ENCODE measurements at places on chromosomes 6 and 20.

DNA sequence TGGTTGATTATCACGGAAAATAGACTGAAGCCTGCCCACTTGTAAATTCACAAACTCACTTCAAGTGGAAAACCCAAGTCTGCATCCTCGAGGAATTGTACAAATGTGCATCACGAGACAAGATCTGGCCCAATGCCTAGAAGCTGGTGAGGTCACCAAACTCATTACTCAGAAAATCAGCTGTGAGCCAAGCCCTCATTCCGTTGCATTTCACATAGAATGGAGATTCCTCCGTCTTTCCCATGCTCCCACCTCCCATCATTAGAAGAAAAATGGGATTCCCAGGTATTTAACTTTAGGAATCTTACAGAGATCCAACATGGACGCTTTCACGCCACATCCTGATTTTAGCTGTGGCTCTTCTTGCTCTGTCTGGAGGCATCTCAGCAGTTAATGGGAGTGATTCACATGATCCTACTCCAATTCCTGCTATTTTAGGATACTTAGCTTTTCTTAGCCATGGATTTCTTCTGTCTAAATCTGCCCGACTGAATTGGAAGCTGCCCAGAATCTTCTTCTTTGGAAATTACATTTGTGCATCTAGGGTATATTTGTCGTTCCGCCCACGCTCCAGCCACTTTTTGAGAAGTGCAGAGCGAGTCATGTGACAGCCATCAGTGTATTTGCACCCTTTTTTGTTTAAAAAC is 68.7 kb upstream of the STMND1 start:
- DNase-seq, result no peak

- no peak for DNase-seq
These were observed 53.5 kb downstream of the COL21A1 start for GRCh38 chr6:56193846-56194245.

DNA sequence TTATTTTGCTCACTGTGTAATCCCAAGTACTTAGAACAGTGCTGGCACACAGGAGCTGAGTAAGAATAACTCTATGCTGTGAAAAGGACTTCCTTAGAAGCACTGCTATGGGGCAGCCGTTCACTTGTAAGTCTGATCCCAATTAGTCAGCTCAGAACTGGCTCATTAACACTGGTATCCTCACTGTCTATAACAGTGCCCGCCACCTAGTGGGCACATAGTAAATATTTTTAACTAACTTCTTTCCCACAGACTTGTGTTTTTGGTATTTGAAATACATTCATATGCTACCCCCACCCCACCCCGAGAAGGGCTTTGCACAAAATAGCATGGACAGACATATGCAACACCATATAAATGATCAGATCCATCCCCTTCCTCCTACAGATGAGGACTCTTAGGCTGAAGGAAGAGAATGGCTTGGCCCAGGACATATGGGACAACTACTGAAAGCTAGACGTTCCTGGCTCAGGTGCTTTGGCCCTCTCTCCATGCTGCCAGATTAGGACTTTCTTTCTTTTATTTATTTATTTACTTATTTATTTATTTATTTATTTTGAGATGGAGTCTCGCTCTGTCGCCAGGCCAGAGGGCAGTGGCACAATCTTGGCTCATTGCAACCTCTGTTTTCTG is 47.1 kb downstream of the DST start:
- DNase-seq, result peak; percentile 27

DNA sequence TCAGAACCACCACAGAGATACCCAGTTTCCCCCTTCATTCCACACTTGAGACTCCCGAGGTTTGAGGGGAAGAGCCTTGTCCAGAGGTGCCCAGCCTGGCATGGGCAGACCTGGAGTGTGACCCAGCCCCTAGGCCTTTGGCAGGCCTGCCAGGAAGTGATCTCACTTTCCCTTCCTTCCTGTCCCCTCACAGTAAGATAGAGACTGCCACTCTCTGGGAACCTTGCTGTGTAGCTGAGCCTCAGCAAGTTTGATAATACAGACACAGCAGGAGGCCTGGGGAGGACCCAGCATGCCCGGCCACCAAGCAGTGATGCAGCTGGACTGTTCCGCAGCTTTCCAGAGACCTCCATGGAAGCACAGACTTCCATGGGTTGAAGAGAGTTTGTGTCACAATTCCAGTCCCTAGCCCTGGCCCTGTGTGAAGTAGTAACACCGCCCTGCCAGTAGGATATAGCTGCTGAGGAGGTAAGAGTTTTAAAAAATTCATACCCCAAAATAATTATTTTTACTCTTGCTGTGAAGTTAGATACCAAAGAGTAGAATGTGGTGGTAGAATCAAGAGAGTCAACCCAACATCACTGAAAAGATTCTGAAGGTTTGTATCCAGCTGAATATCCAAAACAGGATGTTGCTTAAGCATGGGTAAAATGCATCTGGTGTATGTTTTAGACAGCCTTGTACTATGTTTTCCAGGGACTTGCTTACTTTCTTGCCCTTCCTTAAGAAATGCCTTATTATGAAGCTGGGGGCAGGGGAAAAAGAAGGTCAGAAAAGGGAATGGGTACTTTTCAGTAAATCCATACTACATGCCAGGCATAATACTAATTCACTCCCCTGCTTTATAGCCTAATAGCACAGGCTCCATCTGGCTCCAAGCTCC is 16.3 kb downstream of the PKIG start:
- DNase-seq, result no peak

DNA sequence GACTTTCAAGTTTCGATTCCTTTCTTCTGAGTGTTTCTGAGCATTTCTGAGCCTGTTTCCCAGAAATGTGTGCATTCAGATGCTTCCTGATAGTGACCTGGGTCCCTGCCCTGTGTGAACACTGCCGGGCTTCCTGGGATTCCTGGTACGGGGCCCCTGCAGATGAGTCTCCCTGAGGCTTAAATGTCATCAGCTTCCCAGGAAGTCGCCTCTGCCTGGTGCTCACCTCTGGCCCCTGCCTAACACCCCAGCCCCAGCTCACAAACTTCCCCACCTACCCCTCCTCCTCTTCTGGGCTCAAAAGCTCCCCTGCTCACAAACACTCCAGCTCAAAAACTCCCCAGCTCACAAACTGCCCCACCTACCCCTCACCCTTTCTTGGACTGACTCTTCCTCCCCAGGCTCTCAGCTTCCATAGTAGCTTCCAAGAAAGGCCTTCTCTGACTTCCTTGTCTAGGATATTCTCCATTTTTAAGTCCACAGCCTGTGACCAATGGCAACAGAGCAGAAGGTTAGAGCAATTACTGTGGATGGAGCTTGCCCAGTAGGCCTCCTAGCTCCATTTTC is 42.0 kb downstream of the TGM2 start:
- no peak for DNase-seq

GRCh38 chr20:36744243-36744642 is 1.6 kb downstream of the NDRG3 start:
- no peak for DNase-seq

DNA sequence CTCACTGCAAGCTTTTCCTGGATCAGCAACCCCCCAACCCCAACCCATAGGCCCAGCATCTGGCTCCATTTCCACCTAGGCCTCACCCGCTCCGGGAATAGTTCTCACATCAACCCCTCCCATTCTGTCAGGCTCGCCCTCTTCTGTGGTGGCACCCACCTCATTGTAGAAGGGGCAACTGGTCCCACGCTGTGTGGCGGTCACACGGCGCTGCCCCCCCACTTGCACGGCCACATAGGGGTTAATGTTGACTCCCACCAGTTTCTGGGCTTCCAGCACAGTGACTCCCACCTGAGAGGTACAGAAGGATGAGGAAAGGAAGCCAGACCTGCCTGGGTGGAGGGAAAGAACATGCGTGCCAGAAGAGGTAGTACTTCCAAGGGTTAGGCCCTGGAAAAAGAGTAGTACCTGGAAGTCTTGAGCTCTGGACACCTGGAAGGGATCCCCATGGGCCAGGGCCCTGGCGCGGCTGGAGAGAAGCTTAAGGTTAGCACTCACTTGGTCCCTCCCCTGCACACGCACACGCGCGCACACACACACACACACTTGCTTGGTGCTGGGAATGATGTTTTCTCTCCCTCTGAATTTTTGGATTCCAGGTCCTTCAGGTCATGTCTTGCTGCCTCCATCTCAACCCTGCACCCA is 12.7 kb upstream of the SPAG4 start:
- no peak for DNase-seq

DNA sequence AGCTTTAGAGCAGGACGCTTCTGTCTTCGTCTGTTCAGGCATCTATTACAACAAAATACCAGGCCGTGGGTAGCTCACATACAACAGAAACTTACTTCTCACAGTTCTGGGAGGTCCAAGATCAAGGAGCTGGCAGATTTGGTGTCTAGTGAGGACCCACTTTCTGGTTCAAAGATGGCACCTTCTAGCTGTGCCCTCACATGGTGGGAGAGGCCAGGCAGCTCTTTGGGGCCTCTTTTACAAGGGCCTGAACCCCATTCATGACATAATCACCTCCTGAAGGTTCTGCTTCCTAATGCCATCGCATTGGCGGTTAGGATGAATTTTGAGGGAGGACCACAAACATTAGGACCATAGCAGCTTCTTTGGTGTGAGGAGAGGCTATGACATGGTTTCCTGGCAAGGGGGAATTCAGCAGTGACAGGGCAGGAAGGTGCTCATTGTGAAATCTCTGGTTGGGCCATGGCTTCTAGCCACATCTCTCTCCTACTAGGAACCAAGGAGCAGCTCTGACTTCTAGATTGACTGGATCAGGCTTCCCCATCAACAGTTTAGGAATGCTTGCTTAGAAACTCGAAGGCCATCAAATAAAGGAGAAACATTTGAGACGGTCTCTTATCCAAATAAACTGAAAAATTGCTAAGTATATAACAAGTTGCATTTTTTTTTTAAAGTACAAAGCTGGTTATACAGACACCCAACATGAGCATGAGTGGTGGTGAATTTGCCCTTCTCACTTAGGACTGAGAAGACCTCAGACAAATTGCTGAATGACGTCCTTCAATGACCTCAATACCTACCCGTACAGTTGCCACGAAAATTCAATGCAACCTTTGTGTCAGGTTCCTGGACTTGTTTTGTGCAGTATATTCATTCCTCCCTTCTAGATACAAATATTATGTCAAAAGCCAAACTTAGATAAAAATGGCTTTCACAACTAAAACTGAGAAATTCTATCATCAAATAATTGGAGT is 140.7 kb downstream of the ZDHHC14 start:
- no peak for DNase-seq

DNA sequence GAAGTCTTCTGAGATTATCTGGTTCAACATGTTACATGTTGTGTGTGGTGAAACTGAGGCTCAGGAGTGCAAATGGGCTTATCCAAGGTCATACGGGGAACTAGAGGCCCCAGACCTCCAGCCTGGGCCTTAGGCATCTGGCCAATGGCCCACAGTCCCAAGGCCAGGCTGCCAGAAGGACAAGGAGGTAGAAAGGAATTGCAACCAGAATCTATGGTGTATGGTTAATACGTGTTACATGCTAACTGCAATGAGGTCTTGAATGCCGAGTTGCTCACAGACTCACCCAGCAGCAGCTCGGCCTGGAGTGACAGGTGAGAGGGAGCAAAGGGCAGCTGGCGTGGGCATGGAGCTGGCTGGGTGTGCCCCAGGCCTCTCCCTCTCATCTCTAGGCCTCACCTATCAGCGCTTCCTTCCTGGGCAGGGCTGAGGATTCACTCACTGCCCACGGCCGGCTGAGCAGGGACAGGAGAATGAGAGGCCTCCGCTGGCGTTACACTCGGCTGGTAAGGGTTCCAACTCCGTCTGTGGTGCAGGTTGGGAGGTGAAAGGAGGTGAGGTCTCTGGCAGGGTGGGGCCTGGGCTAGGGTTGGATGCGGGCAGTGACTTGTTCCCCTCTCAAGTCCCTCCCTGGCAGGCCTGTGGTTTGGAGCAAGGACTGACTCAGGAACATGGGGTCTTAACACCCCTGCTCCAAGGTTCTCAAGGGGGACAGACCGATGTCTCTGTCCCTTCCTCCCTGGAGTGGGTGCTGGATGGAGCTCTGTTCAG is at the start of gene TLDC2:
TSS of gene TLDC2 (plus strand) at position 437 of the 771 bp plus-strand sequence. CDS start at position 474, 37 bp downstream.
- DNase-seq, result no peak

GRCh38 chr6:149043476-149044130 is 273.9 kb upstream of the TAB2 start:
- peak; percentile 84 for DNase-seq

DNA sequence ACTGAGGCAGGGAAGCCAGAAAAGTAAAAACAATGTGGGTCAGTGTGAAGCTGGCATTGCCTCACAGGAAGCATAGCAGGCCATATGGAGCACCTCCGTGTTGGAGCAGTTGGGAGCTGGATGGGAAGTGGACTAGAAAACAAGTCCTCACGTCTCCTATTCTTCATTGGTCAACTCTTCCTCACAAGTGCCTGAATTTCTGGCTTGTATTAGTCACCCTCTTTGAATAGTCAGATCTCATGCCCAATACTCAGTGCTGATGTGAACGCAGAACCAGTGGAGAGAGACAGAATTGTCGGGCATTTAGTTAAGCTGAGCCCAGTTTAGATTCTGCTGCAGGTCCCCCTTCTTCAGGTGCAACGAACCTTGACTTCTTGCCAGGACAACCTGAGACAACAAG is 22.3 kb upstream of the RSPO3 start:
- no peak for DNase-seq

- no peak for DNase-seq
These were observed 10.0 kb upstream of the RIPOR3 start for GRCh38 chr20:50701041-50701963.

GRCh38 chr6:35742842-35743241 is 6.0 kb downstream of the ARMC12 start:
- DNase-seq, result no peak

DNA sequence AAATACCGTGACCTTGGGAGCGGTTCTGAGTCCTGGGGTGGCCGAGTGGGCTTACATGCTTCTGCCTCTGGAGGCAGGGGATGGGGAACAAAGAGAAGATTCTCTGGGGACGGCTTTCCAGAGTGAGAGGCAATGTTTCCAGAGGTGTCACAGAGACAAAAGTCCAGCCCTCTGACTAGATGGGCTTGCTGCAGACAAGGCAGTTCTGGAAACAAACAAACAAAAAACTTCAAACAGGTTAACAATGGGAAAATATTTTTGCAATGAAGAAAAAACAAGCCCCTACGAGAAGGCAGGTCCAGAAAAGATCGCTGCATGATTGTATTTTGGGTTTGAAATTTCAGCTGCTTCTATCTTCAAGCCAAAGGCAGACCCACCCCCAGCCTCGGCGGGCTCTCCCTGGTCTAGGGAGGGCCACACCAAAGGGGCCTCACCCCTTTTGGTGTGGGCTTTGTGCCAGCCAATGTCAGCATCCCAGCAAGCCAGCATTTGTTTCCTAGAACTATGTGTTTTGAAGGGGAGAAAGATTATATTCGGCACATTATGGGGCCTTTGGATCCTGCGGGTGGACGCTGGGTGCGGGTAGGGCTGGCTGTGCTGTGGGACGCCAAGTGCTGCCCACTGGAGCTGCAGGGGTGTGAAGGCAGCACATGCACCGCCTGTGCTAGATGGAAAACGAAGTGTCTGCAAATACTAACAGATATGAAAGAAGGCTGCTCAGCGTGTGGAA is 42.9 kb downstream of the RIOK1 start:
- no peak for DNase-seq
